Substantia nigra (tissue), 51 donors: ENCODE measurements at places on chromosomes 1 and 21.

DNA sequence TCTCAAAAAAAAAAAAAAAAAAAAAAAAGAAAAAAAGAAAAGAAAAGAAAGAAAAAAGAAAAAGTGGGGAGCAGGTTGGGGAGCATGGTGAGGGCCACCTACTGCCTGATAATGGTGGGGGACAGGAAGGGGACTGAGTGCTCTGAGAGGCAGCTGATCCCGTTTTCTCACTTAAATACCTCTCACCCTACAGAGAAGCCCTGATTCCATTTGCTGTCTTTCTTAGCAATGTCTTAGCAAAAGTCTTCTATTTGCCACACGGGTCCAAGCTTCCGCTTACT, 692 bp upstream of the H6PD start:
- DNase-seq: no peak

DNA sequence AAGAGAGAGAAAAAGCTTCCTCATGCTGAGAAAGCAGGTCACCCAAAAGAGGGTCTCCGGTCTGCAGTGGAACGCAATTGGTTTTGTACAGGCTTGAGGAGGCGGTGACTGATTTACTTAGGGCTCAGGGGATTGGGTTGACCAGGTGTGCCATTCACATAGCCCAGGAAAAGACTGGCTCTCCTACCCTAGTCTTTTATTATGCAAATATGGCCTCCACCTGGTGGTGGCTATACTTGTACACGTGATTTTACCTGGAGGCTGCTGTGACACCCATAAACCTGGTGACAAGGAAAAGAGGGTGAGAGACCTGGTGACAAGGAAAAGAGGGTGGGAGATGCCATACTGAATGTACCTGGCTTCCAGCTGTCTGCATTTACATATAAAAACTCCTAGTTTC, 49.9 kb downstream of the DNTTIP2 start:
- no peak for DNase-seq

DNA sequence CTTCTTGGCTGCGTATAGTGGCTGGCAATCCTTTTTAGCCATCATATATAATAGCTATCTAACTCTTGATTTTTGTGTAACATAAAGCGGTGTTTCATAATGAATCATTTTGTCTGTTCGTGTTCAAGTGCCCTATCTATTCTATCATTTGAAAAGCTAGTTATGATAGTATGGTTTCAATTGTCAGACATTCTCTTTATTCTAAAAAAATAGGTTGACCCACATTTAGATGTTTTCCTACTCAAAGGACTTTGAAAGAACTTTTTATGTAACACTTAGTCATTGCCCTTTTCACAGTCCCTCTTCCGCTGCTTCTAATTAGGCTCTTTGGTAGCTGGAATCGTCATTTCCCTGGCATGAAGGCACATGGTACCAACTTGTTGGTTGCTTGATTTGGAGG, 272.2 kb upstream of the B3GALT2 start:
- DNase-seq: no peak

- no peak for DNase-seq
Observed at GRCh38 chr1:32273391-32274208, 18.3 kb upstream of the HDAC1 start.

DNA sequence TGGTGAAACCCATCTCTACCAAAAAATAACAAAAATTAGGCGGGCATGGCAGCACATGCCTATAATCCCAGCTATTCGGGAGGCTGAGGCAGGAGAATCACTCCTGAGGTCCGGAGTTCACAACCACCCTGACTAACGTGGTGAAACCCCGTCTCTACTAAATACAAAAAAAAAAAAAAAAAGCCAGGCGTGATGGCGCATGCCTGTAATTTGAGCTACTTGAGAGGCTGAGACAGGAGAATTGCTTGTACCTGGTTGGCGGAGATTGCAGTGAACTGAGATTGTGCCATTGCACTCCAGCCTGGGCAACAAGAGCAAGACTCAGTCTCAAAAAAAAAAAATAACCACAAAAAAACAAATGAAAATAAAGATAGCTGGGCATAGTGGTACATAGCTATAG, 42.3 kb downstream of the CC2D1B start:
- DNase-seq: no peak
